Inflammatory macrophage (primary cell): ENCODE measurements at places on chromosomes 2 and 18.

GRCh38 chr2:54741250-54741649 is 17.8 kb downstream of the EML6 start:
- DNase-seq, result no peak

- no peak for DNase-seq
These were observed 16.2 kb downstream of the SERPINB4 start for GRCh38 chr18:63627819-63628218.

DNA sequence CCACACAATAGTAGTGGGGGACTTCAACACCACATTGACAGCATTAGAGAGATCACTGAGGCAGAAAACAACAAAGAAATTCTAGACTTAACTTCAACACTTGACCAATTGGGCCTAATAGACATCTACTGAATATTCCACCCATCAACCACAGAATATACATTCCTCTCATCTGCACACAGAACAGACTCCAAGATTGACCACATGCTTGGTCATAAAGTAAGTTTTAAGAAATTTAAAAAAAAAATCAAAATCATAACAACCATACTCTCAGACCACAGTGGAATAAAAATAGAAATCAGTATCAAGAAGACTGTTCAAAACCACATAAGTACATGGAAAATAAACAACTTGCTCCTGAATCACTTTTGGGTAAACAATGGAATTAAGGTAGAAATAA is 9.0 kb upstream of the FLACC1 start:
- DNase-seq, result no peak

- DNase-seq, result no peak
These were observed 188.3 kb downstream of the ZNF516 start for GRCh38 chr18:76306685-76307292.

- peak; percentile 82 for DNase-seq
These were observed at the start of gene USP40 for GRCh38 chr2:233566141-233566956. TSS of gene USP40 (minus strand) at chr2:233566782. CDS start at chr2:233565554, 1,228 bp downstream.
